ENCODE measurements at places on chromosomes 2 and 18.

DNA sequence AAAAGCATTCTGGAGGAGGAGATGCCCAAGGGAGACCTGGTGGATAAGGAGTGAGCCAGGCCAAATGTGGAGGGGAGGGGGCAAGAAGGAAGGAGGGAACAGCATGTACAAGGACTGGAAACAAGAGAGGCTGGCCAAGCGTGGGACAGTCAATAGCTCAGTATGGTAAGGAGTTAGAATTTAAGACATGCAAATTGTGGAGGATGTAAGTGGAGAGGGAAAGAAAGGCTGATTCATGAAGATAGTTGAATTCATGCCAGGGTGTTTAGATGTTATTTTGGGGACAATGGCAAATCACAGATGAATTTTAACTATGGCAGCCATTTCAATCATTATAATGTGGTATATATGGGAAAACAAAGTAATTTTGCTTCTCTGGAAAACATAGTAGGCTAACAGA is 462.3 kb downstream of the MEIS1 start:
- no peaks in the 10 kb centered on the region for H3K27me3 ChIP-seq
- DNase-seq, result no peak
- no peak overlapping the region for H3K27ac ChIP-seq
- no peaks in the 10 kb centered on the region for H3K4me1 ChIP-seq

DNA sequence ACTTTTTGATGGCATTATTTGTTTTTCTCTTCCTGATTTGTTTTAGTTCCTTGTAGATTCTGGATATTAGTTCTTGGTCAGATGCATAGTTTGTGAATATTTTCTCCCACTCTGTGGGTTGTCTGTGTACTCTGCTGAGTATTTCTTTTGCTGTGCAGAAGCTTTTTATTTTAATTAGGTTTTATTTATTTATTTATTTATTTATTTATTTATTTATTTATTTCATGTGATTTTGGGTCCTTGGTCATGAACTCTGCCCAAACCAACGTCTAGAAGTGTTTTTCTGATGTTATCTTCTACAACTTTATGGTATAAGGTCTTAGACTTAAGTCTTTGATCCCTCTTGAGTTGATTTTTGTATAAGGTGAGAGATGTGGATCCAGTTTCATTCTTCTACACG is 292.2 kb downstream of the CDH7 start:
- H3K27me3 ChIP-seq, result no peaks in the 10 kb centered on the region
- H3K36me3 ChIP-seq, result no peaks in the 10 kb centered on the region
- no peak for DNase-seq
- H3K27ac ChIP-seq, result no peak overlapping the region
- no peak overlapping the region for H3K4me3 ChIP-seq

- H3K27me3 ChIP-seq, result no peaks in the 10 kb centered on the region
- H3K36me3 ChIP-seq, result no peaks in the 10 kb centered on the region
- no peak overlapping the region for H3K27ac ChIP-seq
- H3K4me3 ChIP-seq, result no peak overlapping the region
Measured at GRCh38 chr2:162509288-162509968, 165.5 kb downstream of the GCA start.

DNA sequence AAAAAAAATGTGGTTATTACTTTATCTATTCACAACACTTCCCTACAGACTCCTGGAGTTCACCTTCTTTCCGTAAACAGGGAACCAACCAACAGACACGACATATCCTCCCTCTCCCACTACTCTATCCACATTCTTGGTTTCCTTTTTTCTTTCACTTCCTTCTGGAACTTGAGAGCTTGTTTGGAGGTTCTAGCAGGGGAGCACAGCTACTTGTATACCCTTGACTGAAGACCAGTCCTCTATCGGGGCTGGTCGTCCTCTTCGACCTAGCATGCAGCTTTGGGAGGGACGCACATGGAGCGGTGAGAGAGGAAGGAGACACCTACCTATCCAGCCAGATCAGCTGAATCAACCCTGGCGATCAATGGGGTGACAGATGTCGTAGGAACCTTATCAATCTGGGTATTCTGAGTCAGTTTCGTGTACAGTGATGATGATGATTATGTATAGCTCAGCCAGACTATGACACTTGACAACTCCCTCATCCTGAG is 43.5 kb upstream of the MSH2 start:
- H3K27me3 ChIP-seq, result no peaks in the 10 kb centered on the region
- DNase-seq, result no peak

DNA sequence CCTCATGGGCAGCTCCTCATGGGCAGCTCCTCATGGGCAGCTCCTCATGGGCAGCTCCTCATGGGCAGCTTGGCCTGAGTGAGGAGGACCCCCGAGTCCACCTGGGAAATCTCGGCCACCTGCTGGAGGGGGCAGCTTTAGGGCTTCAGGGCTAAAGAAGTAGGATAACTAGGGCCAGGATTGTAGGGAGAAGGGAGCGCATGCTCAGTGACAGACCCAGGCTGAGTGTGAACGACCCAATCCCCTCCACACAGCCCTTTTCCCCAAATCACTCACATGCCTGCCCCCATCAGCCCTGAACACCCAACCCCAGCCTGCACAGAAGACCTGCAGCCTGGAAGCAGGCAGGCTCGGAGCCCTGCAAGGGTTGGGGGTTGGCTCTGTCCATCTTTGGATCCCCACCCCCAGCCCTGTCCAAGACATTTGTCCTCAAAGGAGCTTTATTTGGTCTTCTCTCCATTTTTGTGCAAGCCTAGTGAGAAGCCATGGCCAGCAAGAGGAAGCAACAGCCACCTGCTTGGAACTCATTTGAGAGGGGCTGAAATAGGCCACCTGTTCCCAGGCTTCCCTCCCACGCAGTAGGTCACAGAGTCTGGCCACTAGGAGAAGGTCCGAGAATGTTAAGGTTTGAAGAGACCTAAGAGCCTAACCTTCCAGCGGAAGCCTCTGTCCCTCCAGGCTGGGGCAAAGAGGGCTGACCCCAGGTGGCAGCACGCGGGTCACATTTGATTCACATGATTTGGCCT is 249.9 kb downstream of the TNS1 start:
- H3K27ac ChIP-seq, result no peak overlapping the region
- DNase-seq, result no peak
- H3K4me1 ChIP-seq, result peaks cover 21% of the 10 kb centered on the region

DNA sequence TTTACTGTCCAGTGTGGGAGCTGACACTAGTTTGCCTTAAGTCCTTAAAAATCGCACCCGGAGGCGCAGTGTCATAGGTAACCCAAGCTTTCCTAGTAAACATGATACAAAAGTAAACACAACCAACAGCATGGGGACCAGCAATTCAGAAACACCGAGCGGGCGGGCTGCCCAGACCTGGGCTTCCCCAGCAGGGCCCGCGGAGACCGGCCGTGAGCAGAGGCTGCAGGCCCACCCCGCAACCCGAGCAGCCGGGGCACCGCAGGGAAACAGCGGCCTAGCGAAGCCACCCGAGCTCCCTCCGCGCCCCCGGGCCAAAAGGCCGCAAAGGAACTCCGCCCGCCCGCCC is 296 bp downstream of the TTC21B start:
- H3K27me3 ChIP-seq, result no peaks in the 10 kb centered on the region
- no peak overlapping the region for H3K4me3 ChIP-seq
- H3K4me1 ChIP-seq, result peaks cover 11% of the 10 kb centered on the region
- no peak for DNase-seq
- H3K36me3 ChIP-seq, result peaks cover 2% of the 10 kb centered on the region

All from activated T-helper 1 cell treated with anti-CD3 and anti-CD28 coated beads, Interleukin-12 subunit alpha, Interleukin-12 subunit beta, Interleukin-2, Interleukin-4 antibody, amounts not matched to agents 30 ng/mL and 10 ng/mL and 1 ng/mL, durations not matched to agents 14 hours and 24 hours and 36 hours (primary cell).